ENCODE measurements at places on chromosomes 13 and 19. TPM values are rescaled to one million over a fixed set of nuclear protein-coding genes. Genes with fewer than 3 reads are reported as not detected.

DNA sequence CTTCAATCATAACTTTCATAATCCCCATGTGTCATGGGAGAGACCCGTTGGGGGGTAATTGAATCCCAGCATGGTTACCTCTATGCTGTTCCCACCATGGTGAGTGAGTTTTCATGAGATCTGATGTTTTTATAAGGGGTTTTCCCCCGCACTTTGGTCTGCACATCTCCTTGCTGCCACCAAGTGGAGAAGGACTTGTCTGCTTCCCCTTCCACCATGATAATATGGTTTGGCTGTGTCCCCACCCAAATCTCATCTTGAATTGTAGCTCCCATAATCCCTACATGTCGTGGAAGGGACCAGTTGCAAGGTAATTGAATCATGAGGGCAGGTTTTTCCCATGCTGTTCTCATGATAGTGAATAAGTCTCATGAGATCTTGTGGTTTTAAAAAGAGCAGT, 524.9 kb downstream of the SLITRK5 start:
- no peak for DNase-seq

GRCh38 chr19:54104998-54105715, 2.5 kb downstream of the NDUFA3 start:
- no peak for DNase-seq

- no peak for DNase-seq
Observed at GRCh38 chr19:19071897-19072296, 8.1 kb downstream of the SLC25A42 start.

DNA sequence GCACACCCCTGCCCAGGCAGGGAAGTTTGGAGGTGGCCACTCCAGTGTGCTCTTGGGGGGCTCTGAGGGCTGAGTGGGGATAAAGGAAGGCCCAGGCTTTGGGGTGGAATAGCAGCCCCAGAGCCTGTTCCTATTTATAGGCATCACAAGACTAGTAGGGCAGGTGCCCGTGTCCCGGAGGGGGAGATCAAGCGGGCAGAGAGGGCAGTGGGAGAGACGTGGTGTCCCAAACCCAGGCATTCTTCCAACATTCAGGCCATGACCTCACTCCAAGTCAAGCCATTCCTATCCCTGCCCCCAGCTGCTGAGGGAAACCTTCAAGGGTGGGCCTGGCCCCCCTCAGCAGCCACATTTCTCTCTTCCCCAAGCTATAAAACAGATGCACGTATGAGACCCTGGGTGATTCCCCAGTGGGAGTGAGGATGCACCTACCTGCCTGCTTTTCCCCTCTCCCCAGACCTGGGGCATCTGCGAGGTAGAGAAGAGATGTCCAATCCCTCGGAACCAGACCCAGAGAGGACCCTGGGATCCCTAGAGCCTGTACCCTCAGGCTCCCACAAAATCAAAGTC, 3.9 kb downstream of the WIZ start:
- DNase-seq: no peak

DNA sequence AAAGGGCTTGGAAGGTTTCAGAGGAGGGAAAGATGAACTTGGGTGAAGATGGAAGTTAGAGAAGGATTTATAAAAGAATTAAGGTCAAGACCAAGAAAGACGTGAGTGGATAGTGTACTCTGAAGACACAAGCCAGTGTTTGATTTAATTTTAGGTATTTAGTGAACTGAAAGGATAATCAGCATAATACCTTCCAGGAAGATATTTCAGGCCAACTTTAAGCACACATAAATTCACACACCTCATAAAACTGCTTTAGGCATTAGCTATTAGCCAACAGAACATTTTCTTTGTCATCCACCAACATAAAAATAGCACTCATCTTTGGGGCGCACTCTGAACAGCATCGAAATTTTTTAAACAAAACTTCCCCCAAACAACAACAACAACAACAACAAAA, 71.7 kb upstream of the CSNK1A1L start:
- DNase-seq: no peak

DNA sequence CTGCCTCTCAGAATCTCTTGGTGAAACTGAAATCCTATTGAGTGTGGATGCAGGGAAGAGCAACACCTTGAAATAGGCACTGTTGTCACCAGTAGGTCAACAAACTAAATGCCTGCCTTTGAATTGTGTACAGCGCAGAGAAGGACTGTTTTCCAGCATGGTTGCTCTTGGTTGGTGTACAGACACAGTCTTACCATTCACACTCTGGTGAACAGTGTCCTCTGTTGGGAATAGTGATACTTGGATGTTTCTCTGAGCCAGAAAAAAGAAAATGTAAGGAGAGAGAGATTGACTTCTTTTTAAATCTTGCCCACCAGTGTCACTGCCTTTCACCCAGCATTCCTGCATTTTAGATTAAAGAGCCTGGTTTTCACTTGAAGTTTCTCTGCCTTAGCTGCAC, 179.7 kb downstream of the STK24 start:
- DNase-seq: no peak

GRCh38 chr13:29471551-29471950, 123.9 kb downstream of the SLC7A1 start:
- no peak for DNase-seq

- DNase-seq: peak; percentile 77
Observed at GRCh38 chr13:53068585-53069520, 40.2 kb downstream of the OLFM4 start.

- DNase-seq: no peak
Observed at GRCh38 chr13:68748038-68748437, 1359.6 kb upstream of the ATXN8OS start.

DNA sequence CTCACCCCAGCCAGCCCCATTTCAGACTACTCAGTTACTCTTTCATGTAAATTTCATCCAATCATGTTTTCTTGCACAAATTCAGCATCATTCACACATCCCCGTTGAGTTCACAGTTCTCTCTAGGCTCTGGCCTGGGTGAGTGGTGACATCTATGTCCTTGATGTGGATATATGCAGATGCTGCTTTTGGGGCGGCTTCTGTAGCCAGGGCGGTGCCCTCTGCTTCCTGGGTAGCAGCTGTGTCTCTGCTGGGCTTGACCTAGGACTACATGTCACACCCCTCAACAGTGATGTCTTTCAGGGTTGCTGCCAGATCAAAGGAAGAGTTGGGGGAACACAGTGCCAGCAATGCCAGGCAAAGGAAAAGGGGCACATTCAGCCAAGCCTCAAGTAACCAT, 68.5 kb upstream of the KCTD15 start:
- no peak for DNase-seq

DNA sequence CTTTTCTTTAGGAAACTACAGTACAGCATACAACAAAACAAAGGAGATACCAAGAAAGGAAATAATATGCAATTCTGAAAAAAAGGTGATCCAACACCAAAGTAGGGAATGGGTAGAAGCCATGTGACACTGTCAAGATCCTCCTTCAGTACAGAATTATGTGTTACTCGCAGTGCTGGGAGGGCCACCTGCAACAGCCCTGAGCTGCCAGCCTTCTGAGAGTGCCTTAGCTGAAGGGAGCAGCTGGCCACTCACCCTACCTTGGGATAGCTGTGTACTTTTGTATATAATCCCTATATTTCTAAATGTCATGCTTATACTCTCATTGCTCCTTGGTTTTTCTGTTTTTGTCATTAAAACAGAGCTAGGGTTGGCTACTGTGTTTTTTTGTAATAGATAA, 1518.2 kb upstream of the PCDH20 start:
- no peak for DNase-seq

DNA sequence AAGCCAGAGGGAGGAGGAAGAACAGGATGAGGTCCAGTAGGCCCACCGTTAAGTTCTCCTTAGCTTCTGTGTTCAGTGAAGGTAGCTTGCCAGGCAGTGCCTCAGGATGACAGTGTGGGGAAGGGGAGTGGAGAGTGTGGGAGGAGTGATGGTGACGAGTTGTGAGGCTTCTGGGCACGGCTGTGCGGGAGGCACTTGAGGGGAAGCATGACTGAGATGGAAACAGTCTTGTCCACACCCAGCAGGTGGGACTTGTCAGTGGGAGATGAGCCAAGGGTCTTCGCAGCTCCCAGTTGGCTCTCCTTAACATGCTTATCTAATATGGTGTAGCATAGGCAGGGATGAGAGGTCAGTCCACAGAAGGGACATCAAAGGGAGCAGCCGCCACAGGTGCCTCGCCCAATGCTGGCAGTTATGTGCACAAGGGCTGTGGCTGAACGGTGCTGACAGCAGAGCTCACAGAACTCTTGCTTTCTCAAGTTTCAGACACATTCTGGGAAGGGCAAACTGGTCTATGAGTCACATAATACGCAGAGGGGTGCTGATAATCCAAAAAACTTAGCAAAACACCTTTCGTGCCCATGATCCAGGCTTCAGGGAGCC, 47.5 kb downstream of the OXGR1 start:
- DNase-seq: peak; percentile 74

GRCh38 chr13:27617881-27618321, 2.4 kb downstream of the LNX2 start:
- no peak for DNase-seq

Gene CLIP3
- 39.9 TPM for total RNA-seq

GRCh38 chr13:109255141-109255856, 531.1 kb downstream of the IRS2 start:
- no peak for DNase-seq

GRCh38 chr13:26112843-26113242, 61.0 kb upstream of the SHISA2 start:
- DNase-seq: peak; percentile 42

Gene ZNF497
- 0.42 TPM for total RNA-seq

Gene RXFP2
- not detected for total RNA-seq

DNA sequence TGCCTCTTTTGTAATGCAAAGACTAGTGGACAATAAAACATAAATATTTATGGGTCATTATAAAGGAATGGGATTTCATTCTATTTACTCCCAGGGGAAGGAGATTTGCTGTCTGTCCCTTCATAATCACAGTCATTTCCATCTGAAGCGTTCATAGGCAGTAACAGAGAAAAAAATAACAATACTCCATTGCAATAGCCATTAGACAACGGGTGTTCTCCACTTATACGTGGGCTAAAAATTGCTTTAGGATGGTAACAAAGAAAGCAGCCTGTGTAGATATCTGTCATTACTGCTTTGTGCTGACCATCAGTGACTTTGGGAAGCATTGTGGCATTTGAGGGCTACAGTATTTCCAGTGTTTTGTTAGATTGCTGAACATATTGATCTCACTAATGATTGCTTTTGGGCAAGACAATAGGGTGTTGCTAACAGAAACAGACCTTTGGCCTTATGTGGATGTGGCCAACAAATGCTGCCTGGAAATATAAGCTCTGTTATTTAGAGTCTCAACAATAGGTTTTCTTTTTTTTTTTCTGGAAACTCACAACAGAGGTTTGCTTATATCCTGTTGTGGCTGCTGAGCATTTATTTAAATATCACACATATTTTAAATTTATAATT, 355.2 kb downstream of the MTUS2 start:
- DNase-seq: no peak

GRCh38 chr13:55660851-55661250, 1479.9 kb upstream of the PRR20A start:
- DNase-seq: no peak

- no peak for DNase-seq
Observed at GRCh38 chr13:83007226-83007625, 875.0 kb downstream of the SLITRK1 start.

DNA sequence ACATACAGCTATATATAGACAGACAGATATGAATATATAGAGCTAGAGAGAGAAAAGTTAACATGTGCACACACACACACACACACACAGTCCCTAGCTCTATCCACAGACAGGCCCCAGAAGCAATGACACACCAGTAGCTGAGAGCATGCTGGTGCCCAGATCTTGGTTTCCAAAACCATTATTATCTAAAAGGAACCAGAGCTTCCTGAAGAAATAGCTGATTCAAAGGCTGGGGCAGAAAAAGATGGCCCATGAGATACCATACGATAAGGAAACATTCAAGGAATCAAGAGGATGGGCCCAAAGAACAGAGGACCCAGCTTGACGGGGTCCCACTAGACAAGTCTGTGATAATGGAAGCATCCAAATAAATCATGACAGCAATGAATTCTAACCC, 53.4 kb downstream of the ABCC4 start:
- DNase-seq: no peak

Gene LRG1
- 0.42 TPM for total RNA-seq

GRCh38 chr19:56218961-56219360, 16.9 kb downstream of the ZSCAN5C start:
- no peak for DNase-seq

DNA sequence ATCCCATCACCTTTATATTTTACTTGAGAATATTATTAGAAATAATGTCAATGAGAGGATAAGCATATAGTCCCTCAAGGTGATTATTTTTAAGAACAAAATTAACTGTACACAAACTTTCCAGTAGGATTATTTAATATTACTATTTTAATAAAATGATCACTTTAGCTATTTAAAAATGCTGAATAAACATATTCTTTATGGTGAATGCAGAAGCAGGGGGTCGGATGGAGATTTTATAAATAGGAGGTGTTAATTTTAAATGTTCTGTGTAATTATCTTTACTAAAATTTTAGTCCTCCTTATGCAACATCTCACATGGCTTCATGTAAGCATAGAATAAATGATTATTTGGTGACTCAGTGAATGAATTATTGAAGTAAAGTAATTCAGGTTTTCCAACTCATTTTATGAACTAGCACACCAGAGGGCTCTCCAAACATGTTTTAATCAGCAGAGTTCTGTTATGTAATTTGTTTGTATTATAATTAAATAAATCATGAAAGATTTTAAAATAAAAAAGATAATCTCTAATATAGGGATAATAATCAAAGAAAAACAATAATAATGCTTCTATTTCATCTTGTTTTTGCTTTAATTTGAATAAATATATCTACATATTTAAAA, 1635.2 kb downstream of the EFNB2 start:
- DNase-seq: no peak

Gene PDE4A
- 24.5 TPM for total RNA-seq

DNA sequence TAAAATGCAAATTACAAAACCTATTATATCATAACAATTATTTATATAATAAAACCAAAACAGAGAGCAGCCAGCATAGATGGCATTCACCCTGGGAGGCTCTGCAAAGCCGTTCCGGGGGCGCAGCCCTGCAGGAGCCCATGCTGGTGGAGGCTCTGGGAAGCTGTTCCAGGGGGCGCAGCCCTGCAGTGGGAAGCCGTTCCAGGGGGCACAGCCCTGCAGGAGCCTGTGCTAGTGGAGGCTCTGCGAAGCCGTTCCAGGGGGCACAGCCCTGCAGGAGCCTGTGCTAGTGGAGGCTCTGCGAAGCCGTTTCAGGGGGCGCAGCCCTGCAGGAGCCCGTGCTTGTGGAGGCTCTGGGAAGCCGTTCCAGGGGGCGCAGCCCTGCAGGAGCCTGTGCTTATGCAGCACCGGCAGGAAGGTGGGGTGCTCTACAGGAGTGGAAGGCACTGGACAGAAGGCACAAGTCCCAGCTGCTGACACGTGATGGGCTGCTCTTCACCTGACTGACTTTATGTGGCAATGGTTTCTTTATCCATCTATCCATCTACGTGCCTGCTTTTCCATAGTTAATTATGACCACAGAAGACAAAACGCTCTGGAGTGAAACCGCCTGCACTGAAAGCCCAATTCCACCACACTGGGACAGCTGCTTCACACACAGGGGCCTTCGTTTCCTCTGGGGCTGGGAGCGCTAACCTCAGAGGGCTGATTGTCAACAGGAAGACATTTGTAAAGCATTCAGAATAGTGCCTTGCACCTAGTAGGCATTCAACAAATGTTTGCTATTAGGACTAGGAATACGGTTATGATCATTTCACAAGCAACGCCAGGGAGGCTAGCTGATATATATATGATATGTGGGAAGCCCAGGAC, 23.7 kb downstream of the PCID2 start:
- no peak for DNase-seq

Gene CEACAM6
- not detected for total RNA-seq

- no peak for DNase-seq
Observed at GRCh38 chr13:49610176-49610575, 18.1 kb upstream of the ARL11 start.

Gene CEACAM3
- not detected for total RNA-seq

Gene MIR17HG
- 0.45 TPM for total RNA-seq

- DNase-seq: no peak
Observed at GRCh38 chr19:4980067-4980466, 11.2 kb downstream of the KDM4B start.

Data from esophagus muscularis mucosa (tissue), 4 donors.